Activated T-helper 2 cell treated with anti-CD3 and anti-CD28 coated beads, Interferon-gamma antibody, Interleukin-2, Interleukin-4, amounts not matched to agents 10 μg/mL and 5 μg/mL and 100 μg/mL, durations not matched to agents 14 hours and 24 hours and 36 hours (primary cell): ENCODE measurements at places on chromosomes 4 and X. TPM values are rescaled to one million over a fixed set of nuclear protein-coding genes. Genes with fewer than 3 reads are reported as not detected.

Gene FHIP1A
- total RNA-seq: not detected in 2 replicates

Gene EVC
- 1.7 and 2.0 TPM in 2 replicates for total RNA-seq

Gene FAT4
- total RNA-seq: not detected in 2 replicates

DNA sequence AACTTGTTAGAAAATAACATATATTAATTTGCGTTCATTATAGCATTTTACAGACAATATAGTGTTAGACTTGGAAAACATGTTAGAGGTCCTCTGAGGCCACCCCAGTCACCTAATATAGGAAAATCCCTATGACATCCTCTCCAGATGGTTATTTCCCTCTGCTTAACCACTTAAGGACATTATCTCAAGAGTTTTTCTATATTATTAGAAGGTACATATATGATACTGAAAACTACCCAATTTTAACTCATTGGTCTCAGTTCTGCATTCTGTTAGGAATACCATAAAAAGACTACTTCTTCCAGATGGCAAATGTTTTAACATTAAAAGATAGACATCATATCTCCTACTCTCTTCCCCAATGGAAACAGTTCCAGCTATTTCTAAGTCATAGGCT, 21.4 kb downstream of the PTPN13 start:
- no peaks in the 10 kb centered on the region for H3K27me3 ChIP-seq
- no peak overlapping the region for H3K4me3 ChIP-seq
- no peak overlapping the region for H3K27ac ChIP-seq

- DNase-seq: no peak
- no peak overlapping the region for H3K4me3 ChIP-seq
- H3K27ac ChIP-seq: peak overlapping the region; percentile 11
Measured at GRCh38 chr4:173252024-173252935, 81.9 kb downstream of the HMGB2 start.

DNA sequence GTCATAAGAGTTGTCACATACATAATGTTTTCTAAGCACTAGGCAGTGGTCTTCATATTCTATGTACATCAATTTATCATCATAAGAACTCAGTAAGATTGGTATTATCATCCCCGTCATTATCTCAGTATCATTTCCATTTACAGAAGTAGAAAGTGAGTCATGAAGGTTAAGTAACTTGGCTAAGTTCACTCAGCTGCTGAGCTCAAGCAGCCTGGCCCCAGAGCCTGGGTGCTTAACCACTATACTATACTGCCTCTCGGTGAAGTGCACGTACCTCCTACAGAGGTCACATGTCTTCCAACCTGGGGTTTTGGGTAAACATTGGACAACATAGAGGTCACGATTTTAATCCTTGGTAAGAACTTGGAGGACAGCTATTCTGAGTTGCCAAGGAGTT, 161.5 kb upstream of the GATB start:
- DNase-seq: no peak
- no peak overlapping the region for H3K4me3 ChIP-seq
- H3K27ac ChIP-seq: no peak overlapping the region
- no peaks in the 10 kb centered on the region for H3K36me3 ChIP-seq

- H3K27ac ChIP-seq: no peak overlapping the region
- H3K4me1 ChIP-seq: no peaks in the 10 kb centered on the region
- H3K36me3 ChIP-seq: no peaks in the 10 kb centered on the region
Measured at GRCh38 chr4:68797618-68798017, 18.2 kb upstream of the UGT2B10 start.

GRCh38 chr4:148774134-148774533, 331.9 kb upstream of the NR3C2 start:
- no peaks in the 10 kb centered on the region for H3K36me3 ChIP-seq
- DNase-seq: no peak
- H3K27ac ChIP-seq: no peak overlapping the region
- no peak overlapping the region for H3K4me3 ChIP-seq

GRCh38 chr4:3409571-3410091, 32.1 kb upstream of the HGFAC start:
- no peak overlapping the region for H3K27ac ChIP-seq
- no peak overlapping the region for H3K4me3 ChIP-seq
- no peak for DNase-seq
- no peaks in the 10 kb centered on the region for H3K4me1 ChIP-seq
- H3K27me3 ChIP-seq: no peaks in the 10 kb centered on the region

GRCh38 chrX:150870487-150871340, 27.8 kb downstream of the CD99L2 start:
- no peak overlapping the region for H3K4me3 ChIP-seq
- H3K4me1 ChIP-seq: peaks cover 30% of the 10 kb centered on the region
- no peaks in the 10 kb centered on the region for H3K27me3 ChIP-seq
- peaks cover 10% of the 10 kb centered on the region for H3K36me3 ChIP-seq

GRCh38 chr4:88822034-88822789, 124.6 kb upstream of the NAP1L5 start:
- no peaks in the 10 kb centered on the region for H3K36me3 ChIP-seq
- peaks cover 42% of the 10 kb centered on the region for H3K4me1 ChIP-seq
- H3K27ac ChIP-seq: peak overlapping the region; percentile 97

- H3K36me3 ChIP-seq: no peaks in the 10 kb centered on the region
- peak overlapping the region; percentile 62 for H3K27ac ChIP-seq
- peaks cover 28% of the 10 kb centered on the region for H3K4me1 ChIP-seq
- DNase-seq: no peak
Measured at GRCh38 chrX:46179748-46180147, 365.5 kb downstream of the ZNF674 start.

GRCh38 chrX:104343428-104344129, 88.8 kb upstream of the ESX1 start:
- peaks cover 5% of the 10 kb centered on the region for H3K27me3 ChIP-seq
- H3K27ac ChIP-seq: no peak overlapping the region
- H3K4me3 ChIP-seq: no peak overlapping the region
- no peaks in the 10 kb centered on the region for H3K36me3 ChIP-seq
- no peaks in the 10 kb centered on the region for H3K4me1 ChIP-seq

GRCh38 chr4:3864742-3865721, 98.8 kb downstream of the ADRA2C start:
- no peaks in the 10 kb centered on the region for H3K27me3 ChIP-seq
- no peaks in the 10 kb centered on the region for H3K36me3 ChIP-seq
- DNase-seq: no peak
- no peaks in the 10 kb centered on the region for H3K4me1 ChIP-seq

- no peak overlapping the region for H3K27ac ChIP-seq
- peaks cover 6% of the 10 kb centered on the region for H3K36me3 ChIP-seq
- peaks cover 41% of the 10 kb centered on the region for H3K27me3 ChIP-seq
- H3K4me1 ChIP-seq: peaks cover 20% of the 10 kb centered on the region
Measured at GRCh38 chr4:10462876-10463275, 5.7 kb upstream of the ZNF518B start.

- no peak overlapping the region for H3K4me3 ChIP-seq
- no peak overlapping the region for H3K27ac ChIP-seq
- no peaks in the 10 kb centered on the region for H3K27me3 ChIP-seq
- no peak for DNase-seq
Measured at GRCh38 chr4:108851366-108851765, 88.5 kb upstream of the ETNPPL start.

DNA sequence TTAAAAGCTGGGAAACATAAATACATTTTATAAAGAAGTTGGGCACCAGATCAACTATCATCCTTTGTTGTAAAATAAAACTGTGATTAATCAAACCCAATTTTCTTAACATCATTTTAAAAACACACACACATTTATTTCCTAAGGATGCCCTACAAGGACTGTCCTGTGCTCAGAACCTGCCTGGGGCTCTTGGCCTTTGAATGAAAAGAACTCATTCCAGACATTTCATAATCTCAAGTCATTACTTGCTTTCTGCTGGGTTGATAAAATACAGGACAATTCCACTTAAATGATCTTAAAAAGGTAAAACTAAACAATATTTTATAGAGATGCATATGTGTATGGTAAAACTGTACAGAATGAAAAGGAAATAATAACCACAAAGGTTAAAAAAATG, 2.8 kb downstream of the SH3D19 start:
- H3K36me3 ChIP-seq: no peaks in the 10 kb centered on the region
- H3K27me3 ChIP-seq: peaks cover 56% of the 10 kb centered on the region
- H3K4me1 ChIP-seq: peaks cover 2% of the 10 kb centered on the region
- no peak overlapping the region for H3K4me3 ChIP-seq
- DNase-seq: no peak

GRCh38 chr4:151957153-151957552, 196.3 kb upstream of the GATB start:
- no peak overlapping the region for H3K27ac ChIP-seq
- no peaks in the 10 kb centered on the region for H3K27me3 ChIP-seq
- no peak overlapping the region for H3K4me3 ChIP-seq
- no peak for DNase-seq
- H3K36me3 ChIP-seq: no peaks in the 10 kb centered on the region

GRCh38 chr4:33628296-33628695, 2616.0 kb downstream of the ARAP2 start:
- H3K36me3 ChIP-seq: no peaks in the 10 kb centered on the region
- H3K27ac ChIP-seq: no peak overlapping the region
- H3K4me1 ChIP-seq: no peaks in the 10 kb centered on the region
- H3K27me3 ChIP-seq: no peaks in the 10 kb centered on the region
- H3K4me3 ChIP-seq: no peak overlapping the region

DNA sequence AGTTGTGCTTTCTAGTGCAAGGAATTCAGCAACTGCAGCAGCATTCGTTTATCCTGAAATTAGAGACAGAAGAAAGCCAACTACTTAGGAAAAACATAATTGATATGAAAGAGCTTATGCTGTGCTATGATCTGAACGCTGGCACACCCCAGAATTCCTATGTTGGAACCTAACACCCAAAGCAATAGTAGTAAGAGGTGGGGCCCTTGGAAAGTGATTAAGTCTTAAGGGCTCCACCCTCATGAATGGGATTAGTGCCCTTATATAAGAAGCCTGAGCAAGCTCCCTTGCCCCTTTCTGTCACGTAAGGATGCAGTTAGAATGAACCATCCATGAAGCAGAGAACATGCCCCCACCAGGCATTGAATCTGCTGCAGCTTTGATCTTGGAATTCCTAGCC, 5.4 kb upstream of the LSM6 start:
- no peak overlapping the region for H3K27ac ChIP-seq
- no peaks in the 10 kb centered on the region for H3K36me3 ChIP-seq
- no peaks in the 10 kb centered on the region for H3K27me3 ChIP-seq
- no peak overlapping the region for H3K4me3 ChIP-seq
- peaks cover under 1% of the 10 kb centered on the region for H3K4me1 ChIP-seq

DNA sequence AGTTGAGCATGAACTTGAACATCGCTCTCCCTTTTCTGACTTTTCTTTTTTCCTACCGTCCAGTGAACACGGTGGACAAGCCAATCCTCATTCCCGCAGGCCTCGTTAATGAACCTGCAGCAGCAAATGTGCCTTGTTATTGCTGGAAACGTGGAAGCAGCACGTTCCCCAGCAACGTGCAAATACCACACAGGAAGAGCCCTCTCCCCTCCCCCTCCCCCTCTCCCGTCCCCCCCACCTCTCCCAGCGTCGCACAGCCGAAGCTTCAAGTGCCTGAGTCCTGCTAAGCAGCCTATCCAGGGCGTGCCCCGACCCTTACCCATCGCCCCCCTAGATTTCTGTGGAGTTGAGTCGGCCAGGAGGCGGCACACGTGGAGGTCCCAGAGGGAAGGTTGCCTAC, 219.9 kb downstream of the BCOR start:
- peaks cover 13% of the 10 kb centered on the region for H3K4me1 ChIP-seq
- H3K36me3 ChIP-seq: peaks cover 10% of the 10 kb centered on the region
- no peak overlapping the region for H3K27ac ChIP-seq

GRCh38 chrX:21683941-21684340, 25.8 kb upstream of the KLHL34 start:
- no peak for DNase-seq
- H3K36me3 ChIP-seq: no peaks in the 10 kb centered on the region
- H3K27me3 ChIP-seq: no peaks in the 10 kb centered on the region
- H3K4me3 ChIP-seq: no peak overlapping the region
- H3K4me1 ChIP-seq: no peaks in the 10 kb centered on the region

- no peak overlapping the region for H3K27ac ChIP-seq
- no peak for DNase-seq
- no peaks in the 10 kb centered on the region for H3K36me3 ChIP-seq
Measured at GRCh38 chr4:33996075-33996718, 2248.1 kb downstream of the ARAP2 start.

DNA sequence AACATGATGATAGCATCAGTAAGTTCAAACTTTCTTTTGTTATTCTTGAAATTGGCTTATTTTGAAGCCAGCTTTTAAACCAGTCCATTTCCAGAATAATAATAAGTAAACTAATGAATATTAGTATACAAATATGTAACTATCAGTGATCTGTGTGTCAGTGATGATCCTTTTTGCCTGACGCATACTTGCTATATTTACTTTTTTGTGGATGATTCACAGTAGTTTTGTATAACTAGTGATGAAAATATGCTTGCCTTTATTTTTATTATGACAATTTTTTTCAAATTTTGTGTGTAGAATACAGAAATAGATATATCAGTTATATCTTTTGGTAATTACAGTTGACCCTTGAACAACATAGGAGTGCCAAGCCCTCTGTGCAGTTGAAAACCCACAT, 49.5 kb downstream of the USP53 start:
- H3K36me3 ChIP-seq: peaks cover 29% of the 10 kb centered on the region
- no peak overlapping the region for H3K27ac ChIP-seq
- no peaks in the 10 kb centered on the region for H3K4me1 ChIP-seq
- H3K4me3 ChIP-seq: no peak overlapping the region
- H3K27me3 ChIP-seq: no peaks in the 10 kb centered on the region

DNA sequence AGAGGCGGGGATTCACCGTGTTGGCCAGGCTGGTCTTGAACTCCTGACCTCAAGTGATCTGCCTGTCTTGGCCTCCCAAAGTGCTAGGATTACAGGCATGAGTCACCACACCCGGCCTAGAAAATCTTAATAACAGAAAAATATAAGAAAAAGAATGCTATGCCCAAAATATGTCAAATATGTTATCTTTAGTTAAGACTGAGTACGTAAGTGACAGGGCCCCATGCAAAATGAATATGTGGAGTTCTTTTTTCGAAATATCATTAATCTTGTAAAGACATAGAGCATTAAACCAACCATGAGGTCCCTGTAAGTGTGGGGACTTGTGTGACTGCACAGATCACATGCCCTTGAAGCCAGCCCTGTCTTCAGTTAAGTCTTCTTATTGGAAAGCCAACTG, 8.9 kb upstream of the ZNF518B start:
- peaks cover 3% of the 10 kb centered on the region for H3K4me1 ChIP-seq
- H3K36me3 ChIP-seq: no peaks in the 10 kb centered on the region
- peaks cover 41% of the 10 kb centered on the region for H3K27me3 ChIP-seq

DNA sequence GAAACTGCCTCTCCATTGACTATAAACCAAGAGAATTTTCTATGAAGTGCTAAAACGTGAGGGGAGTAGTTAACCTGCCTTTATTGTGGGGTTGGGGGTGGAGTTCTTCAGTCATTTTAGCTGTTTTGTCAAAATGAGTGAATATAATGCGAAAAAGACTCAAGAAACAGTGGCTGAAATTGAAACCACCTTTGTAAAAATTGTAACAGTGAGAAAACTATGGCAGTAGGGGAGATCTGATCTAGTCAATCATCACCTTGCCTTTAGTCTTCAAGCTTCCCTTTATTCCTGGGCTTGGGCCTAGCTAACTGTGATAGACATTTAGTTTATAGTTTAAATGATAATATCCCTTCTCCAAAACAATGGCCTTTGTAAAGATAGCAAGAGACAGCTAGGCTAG, 1927.3 kb downstream of the STIM2 start:
- no peak overlapping the region for H3K27ac ChIP-seq
- no peaks in the 10 kb centered on the region for H3K4me1 ChIP-seq
- H3K27me3 ChIP-seq: no peaks in the 10 kb centered on the region
- no peak for DNase-seq
